GM12865 (cell line): ENCODE measurements at places on chromosomes 2 and 18.

- no peak for DNase-seq
Measured at GRCh38 chr2:28594000-28594331, 98.1 kb downstream of the PLB1 start.

DNA sequence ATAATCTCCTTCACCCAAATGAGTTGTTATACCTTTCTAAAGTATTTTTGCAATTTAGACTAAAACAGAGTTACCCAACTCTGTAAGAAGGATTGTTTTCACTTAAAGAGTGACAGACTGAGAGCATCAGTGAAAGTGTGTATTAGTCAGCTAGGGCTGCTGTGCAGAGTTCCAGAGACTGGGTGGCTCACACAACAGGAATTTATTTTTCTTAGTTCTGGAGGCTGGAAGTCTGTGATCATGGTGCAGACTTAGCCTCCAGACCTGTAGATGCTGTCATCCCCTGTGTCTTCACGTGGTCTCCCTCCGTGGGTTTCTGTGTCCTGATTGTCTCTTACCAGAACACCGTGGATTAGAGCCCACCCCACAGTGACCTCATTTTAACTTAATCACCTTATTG, 40.0 kb downstream of the BCL2L11 start:
- DNase-seq = no peak

DNA sequence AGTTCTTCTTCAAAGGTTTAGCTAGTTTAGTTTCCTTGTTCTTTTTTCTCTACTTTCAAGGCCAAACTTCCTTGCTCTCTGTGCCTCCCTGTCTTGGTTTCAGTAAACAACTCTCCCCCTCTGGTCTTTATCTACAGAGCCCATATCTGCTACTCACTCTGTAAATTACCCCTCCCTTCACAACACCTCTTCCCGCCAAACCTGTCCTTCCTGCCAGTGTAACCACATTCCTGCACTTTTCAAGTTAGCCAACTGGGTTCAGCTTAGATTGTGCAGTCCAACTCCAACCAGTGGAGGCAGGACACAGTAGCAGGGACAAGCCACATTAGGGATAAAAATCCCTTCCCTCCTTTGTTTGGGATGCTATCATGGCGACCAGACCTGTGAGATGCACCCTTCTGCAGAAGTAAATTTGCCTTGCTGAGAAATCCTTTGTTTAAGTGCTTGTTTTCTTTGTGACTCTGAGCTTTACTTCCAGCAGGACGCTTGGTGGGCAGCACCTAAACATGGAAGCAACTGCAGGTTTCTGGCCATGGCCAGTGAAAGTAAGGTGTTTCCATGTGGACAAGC, 706.0 kb downstream of the KCNJ3 start:
- DNase-seq = no peak

DNA sequence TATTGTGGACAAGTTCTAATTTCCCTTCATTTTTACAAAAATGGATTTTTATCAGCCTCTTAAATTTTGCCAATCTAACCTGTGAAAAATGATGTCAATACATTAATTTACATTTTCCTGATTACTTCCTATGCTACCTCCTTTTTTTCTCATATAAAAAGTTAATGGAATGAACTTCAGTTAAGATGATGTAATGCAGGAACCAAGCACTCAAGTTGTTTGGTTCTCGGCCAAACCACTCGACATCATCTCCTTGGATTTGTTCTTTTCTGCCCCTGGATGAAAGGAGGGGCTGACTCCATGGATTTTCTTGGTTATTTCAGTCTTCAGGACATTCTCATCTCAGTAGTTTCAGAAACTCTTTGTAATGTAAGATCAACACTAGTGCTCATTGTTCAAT, 253.1 kb upstream of the NXPH2 start:
- DNase-seq = no peak

- DNase-seq = peak; percentile 21
Measured at GRCh38 chr2:173892341-173892740, 72.8 kb downstream of the SP3 start.

DNA sequence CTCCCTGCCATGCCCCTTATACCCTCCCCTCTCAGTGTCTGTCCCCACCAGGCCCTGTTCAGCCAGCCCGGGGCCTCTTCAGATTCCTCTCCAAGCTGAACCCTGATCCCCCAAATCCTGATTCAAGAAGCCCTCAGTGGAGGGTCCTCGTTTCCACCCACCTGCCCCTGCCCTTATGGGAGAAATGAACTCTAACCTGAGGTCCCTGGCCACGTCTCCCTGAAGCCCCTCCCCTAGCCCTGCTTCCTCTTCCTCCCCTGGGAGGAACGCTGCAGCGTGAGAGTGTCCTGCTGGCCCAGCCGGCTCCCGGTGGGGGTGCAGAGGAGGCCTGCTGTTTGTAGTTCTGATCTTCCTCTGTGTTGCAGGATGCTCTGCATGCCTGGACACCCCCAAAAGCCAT, 56.7 kb upstream of the GLI2 start:
- no peak for DNase-seq

DNA sequence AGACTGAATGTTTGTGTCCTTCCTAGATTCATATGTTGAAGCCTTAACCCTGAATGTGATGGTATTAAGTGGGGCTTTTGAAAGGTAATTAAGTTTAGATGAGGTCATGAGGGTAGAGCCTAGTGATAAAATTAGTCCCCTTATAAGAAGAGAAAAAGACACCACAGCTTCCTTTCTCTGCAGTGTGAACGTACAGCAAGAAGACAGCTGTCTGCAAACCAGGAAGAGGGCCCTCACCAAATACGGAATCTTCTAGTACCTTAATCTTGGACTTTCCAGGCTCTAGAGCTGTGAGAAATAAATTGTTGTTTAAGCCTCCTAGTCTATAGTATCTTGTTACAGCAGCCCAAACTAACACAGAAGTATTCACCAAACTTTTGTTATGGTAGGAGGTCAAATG, 57.1 kb upstream of the CYTIP start:
- no peak for DNase-seq

DNA sequence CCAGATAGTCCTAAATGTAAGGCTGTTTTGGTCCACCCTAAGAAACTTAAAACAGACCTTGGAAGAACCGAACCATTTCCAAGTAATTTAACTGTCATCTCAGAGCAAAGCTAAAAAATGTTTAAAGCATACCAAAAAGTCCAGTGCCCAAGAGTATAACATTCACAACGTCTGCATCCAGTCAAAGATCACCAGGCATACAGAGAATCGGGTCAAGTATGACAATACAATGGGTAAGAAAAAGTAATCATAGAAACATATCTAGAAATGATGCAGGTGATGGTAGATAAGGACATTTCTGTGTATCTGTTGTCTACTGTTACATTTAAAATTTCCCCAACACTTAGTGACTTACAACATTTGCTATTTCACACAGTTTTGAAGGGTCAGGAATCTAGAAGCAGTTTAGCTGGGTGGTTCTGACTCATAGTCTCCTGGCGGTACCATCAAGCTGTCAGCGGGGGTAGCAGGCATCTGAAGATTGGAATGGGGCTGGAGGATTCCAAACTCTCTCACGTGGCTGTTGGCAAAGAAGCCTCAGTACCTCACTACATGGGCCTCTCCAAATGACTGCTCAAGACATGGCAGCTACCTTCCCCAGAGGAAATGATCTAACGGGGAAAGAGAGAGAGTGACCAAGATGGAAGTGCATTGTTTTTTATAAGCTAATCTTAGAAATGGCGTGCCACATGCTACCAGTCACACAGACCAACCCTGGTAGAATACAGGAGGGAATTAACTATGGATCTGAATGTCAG, 36.6 kb upstream of the DYNC2LI1 start:
- DNase-seq = no peak

GRCh38 chr2:65918760-65919187, 486.4 kb upstream of the SPRED2 start:
- no peak for DNase-seq

- peak; percentile 89 for DNase-seq
Measured at GRCh38 chr2:157245846-157246764, 11.4 kb upstream of the GALNT5 start.
